ENCODE measurements at places on chromosomes 3 and 15.

DNA sequence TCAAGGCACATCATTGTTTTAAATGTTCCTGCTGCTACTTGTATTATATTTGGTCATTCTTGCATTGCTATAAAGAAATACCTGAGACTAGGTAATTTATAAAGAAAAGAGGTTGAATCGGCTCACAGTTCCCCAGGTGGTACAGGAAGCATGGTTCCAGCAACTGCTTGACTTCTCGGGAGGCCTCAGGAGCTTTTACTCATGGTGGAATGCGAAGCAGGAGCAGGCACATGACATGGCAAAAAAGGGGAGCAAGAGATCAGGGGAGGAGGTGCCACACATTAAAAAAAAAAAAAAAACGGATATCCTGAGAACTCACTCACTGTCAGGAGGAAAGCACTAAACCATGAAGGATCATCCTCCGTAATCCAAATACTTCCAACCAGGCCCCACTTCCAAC, 286.9 kb upstream of the PLSCR5 start:
- DNase-seq: no peak

GRCh38 chr3:9750556-9751411, 1.0 kb downstream of the OGG1 start:
- DNase-seq: no peak

GRCh38 chr3:142596726-142597088, 514 bp downstream of the PLS1 start:
- DNase-seq: no peak

GRCh38 chr15:73955326-73955725, 29.1 kb downstream of the LOXL1 start:
- DNase-seq: no peak

DNA sequence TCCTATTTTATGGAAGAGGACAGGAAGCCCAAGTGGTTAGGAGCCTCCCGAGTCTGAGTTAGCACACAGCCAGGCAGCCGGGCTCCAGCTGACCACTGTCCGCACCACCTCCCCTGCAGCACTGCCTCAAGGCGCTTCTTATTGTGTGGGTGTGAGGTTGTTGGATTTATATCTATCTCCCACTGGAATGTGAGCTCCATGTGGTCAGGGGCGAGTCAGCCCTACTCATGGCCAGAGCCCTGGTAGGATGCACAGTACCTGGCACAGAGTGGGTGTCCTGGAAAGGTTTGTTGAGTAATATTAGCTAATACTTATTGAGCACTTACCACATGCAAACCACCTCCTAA, 9.7 kb upstream of the FBLN2 start:
- no peak for DNase-seq
